ENCODE measurements at places on chromosomes 6 and 20. TPM values are rescaled to one million over a fixed set of nuclear protein-coding genes. Genes with fewer than 3 reads are reported as not detected.

Gene TP53INP2
- total RNA-seq, result 1.5 TPM

DNA sequence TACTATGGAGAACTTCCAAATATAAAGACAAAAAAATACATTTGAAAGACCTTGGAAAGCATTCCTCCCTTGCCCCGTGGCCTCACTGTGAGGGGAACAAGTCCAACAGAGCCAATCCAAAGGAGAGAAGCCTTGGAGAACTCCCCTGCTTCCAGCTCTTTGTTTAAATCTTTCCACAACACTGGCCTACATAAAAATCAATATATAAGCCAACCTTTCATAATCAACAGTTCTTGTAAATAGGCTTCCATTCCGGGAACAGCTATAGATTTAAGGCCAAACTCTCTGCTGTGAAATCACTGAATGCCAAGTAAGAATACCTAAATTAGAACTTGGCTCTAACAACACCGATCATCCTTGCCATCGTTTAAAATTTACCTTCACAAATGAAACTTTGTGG lies 242.1 kb downstream of the HACE1 start:
- H3K4me1 ChIP-seq, result no peaks in the 10 kb centered on the region
- H3K36me3 ChIP-seq, result no peaks in the 10 kb centered on the region
- H3K27me3 ChIP-seq, result no peaks in the 10 kb centered on the region
- no peak overlapping the region for H3K27ac ChIP-seq
- H3K4me3 ChIP-seq, result no peak overlapping the region

DNA sequence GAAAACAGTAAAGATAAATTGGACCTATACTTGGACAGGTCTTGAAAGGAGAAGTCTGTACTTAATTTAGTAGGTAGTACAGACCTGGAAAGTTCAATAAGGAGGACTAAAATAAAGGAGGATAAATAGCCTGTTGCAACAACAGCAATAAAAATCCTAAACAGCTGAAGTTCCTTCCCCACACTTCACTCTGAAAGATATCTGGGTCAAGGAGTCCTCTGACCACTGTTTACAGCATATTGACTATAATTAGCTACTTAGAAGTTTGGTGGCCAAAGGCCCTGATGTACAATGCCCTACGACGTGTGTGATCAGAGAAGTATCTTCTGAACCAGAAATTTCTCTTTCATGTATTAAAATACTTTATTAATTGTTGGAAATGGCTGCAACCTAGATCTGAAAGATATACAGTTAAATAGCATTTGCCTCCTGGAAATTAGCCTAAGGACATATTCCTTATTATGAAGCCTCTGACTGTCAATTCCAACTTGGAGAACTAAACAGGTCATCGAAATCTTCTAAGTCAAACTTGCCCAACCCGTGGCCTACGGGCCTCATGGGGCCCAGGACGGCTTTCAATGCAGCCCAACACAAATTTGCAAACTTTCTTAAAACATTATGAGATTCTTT lies 82.8 kb downstream of the KIF13A start:
- DNase-seq, result no peak
- no peaks in the 10 kb centered on the region for H3K27me3 ChIP-seq
- H3K4me1 ChIP-seq, result no peaks in the 10 kb centered on the region
- no peak overlapping the region for H3K27ac ChIP-seq
- no peak overlapping the region for H3K4me3 ChIP-seq
- H3K36me3 ChIP-seq, result no peaks in the 10 kb centered on the region

- H3K27ac ChIP-seq, result no peak overlapping the region
These were observed 119.9 kb upstream of the CD93 start for GRCh38 chr20:23206061-23206460.

DNA sequence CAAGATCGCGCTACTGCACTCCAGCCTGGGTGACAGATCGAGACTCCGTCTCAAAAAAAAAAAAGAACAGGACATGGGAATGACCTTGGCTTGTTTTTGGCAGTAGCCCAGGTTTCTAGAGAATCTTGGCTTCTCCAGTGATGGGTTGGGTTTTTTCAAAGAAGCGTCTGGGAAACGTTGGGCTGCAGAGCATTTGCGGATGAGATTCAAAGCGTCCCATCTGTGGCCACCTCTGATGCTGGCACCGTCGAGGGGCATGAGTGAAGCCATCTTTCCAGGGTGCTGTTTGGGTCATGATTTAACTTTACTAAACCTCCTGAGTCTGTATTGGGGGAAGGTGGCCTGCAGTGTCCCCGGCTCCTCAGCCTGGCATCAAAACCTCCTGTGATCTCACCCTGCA lies 43.2 kb upstream of the SRF start:
- DNase-seq, result no peak
- no peak overlapping the region for H3K27ac ChIP-seq
- H3K4me3 ChIP-seq, result no peak overlapping the region
- H3K36me3 ChIP-seq, result no peaks in the 10 kb centered on the region

All from naive thymus-derived CD4-positive, alpha-beta T cell (primary cell).